A549 treated with dexamethasone at 1 μM for 4 hours (cell line): ENCODE measurements at places on chromosomes 16 and 17. TPM values are rescaled to one million over a fixed set of nuclear protein-coding genes. Genes with fewer than 3 reads are reported as not detected.

The MYH11 gene
- total RNA-seq = 0.02 to 0.10 TPM (median 0.09 TPM) in 4 of 5 replicates, not detected in the other

The OR3A3 gene
- total RNA-seq = not detected in 5 replicates

The CCL1 gene
- total RNA-seq = not detected in 5 replicates

The PYY gene
- total RNA-seq = 0.21 TPM in 1 of 5 replicates, not detected in the others

The COIL gene
- total RNA-seq = 15.3 to 17.8 TPM (median 16.3 TPM) in 5 replicates

The SPN gene
- not detected in 5 replicates for total RNA-seq

The JUP gene
- 69.7 to 126 TPM (median 119 TPM) in 5 replicates for total RNA-seq

The HOXB5 gene
- total RNA-seq = 0.88 to 2.5 TPM (median 2.0 TPM) in 5 replicates

The TRAPPC1 gene
- 295 to 368 TPM (median 319 TPM) in 5 replicates for total RNA-seq

The NXPH3 gene
- total RNA-seq = 1.4 to 1.9 TPM (median 1.6 TPM) in 5 replicates
